Stimulated activated CD8-positive, alpha-beta memory T cell treated with anti-CD3 and anti-CD28 coated beads, Interleukin-15, amount 100 ng/mL, for 4 hours (primary cell): ENCODE measurements at places on chromosomes 12 and 14.

GRCh38 chr12:54126029-54126695, 62.6 kb downstream of the SMUG1 start:
- no peak for DNase-seq

DNA sequence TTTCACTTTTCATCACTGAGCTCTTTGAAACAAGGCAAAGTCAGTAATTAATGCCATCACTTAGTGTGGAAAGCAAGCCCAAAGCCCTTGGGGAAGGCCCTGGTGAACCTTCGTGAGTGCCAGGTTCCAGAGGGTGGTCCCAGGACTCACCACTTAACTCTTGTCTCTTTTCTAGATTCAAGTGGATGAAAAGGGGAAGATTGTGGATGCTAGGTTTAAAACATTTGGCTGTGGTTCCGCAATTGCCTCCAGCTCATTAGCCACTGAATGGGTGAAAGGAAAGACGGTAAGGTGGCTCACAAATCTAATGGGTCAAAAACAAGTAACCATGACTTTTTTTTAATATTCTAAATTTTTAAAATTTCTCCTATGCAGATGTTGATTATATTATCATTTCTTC, 2.8 kb downstream of the ISCU start:
- no peak for DNase-seq

GRCh38 chr12:1282670-1283315, 291.8 kb downstream of the ERC1 start:
- DNase-seq = no peak

GRCh38 chr14:55277972-55278740, 6.9 kb downstream of the FBXO34 start:
- no peak for DNase-seq

GRCh38 chr14:31326111-31326510, 94.2 kb downstream of the HEATR5A start:
- no peak for DNase-seq

- no peak for DNase-seq
Measured at GRCh38 chr14:99529899-99530298, 48.7 kb downstream of the CCNK start.

- peak; percentile 38 for DNase-seq
Measured at GRCh38 chr12:9331218-9331626, 123.0 kb upstream of the PZP start.

DNA sequence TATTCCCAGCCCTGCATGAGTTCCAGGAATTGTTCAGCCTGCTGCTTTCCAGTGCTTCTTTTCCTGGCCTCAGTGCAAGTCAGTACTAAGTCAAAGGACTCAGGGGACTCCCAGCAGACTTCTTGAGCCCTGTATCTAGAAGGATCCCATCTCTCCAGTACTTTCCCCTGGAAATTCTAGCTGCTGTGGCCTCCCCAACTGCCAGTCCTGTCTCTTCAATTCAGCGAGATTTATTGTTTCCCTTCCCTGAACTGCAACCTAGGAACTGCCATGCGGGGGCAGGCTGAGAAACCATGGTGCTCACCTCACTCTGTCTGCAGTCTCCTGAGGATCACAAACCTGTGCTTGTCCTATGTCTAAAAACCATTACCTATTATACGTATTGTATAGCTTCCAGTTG, 31.8 kb downstream of the ZNF605 start:
- no peak for DNase-seq

DNA sequence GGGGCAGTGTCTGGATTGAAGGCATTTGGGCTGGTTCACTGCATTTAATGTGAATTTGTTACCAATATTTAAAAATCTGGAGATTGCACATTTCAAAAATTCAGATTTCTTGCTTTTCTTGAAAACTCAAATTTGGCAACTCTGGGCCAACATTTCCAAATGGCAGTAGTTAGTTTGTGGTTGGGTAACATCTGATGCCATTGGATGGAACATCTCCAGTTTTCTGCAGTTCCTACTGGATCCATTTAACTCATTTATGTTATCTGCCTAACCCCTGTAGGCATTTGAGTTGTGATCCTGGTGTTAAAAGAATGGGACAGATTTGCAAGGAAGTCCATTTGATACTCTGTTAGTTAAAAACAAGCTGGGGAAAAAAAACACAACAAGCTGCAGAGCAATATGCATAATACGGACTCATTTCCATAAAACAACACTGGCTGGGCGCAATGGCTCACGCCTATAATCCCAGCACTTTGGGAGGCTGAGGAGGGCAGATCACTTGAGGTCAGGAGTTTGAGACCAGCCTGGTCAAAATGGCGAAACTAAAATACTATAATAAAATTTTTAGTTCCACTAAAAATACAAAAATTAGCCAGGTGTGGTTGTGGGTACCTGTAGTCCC, 7.9 kb downstream of the EIF2B2 start:
- no peak for DNase-seq

DNA sequence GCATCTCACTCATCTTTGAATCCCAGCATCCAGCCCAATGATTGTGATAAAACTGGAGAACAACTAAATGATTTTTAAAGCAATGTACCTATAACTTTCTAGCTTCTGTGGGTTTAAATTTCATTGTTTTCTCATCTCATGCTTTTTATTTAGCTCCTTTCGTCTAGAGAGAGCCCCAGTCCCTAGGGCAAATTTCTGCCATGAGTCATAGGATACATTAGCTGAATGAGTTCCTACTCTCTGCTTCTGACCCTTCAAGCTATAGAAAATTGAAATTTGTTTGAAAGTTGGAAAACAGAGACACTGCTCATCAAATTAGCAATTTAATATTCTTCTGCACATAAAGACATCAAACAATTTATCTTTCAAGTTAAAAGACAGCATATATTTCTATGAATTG, 113.9 kb downstream of the KIF21A start:
- no peak for DNase-seq

- no peak for DNase-seq
Measured at GRCh38 chr12:122852336-122853275, 17.3 kb downstream of the HIP1R start.

DNA sequence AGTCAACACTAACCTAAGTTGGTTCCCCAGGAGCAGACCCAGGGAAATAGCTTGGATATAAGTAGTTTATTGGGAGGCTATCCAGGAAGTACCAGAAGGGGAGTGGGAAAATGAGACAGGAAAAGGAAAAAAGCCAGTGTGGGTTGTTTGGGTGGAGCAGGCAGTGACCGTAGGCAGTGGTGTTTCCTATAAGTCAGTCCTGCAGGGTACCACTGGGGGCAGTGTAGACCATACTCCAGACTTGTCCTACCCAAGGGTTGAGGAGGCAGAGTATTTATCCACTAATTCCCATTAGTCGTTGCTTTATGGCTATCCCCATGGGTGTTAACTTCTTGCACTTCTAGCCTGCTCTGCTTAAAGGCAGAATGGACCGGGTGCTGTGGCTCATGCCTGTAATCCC, 6.4 kb upstream of the CCDC60 start:
- no peak for DNase-seq

GRCh38 chr14:90472632-90473031, 75.8 kb downstream of the CALM1 start:
- DNase-seq = no peak

- DNase-seq = no peak
Measured at GRCh38 chr14:24843494-24843893, 206.5 kb downstream of the STXBP6 start.

DNA sequence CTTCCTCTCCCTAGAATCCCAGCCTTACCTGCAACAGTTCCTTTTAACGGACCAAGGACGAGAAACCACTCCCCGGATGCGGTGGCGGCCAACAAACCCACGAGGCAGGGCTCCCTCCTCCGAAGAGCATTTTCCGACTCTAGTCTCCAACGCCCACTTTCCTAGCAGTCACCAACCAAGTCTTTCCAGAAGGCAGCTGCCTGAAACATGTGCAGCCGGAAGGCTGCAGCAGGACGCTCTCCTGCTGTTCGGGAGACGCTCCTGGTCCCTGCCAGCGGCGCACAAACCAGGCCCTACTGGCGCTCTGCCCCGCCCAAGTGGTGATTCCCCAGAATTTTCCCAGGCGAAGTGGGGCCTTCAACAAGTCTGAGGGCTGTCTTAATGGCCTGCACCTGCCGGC, 21.1 kb upstream of the ADAM20 start:
- DNase-seq = no peak

DNA sequence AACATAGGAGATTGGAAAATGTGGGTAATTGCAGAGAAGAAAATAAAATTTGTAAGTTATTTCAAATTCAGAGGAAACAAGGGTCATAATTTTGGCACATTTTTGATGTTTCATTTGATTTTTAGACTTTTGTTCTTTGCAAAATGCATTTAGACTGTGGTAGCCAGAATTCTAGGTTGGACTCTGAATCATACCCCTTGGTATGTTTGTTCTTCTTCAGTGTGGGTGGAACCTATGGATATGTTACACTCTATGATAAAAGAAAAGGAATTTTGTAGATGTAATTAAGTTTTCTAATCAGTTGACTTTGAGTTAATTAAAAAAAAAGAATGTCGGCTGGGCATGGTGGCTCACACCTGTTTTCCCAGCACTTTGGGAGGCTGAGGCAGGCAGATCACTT, 827.0 kb downstream of the AACS start:
- no peak for DNase-seq

DNA sequence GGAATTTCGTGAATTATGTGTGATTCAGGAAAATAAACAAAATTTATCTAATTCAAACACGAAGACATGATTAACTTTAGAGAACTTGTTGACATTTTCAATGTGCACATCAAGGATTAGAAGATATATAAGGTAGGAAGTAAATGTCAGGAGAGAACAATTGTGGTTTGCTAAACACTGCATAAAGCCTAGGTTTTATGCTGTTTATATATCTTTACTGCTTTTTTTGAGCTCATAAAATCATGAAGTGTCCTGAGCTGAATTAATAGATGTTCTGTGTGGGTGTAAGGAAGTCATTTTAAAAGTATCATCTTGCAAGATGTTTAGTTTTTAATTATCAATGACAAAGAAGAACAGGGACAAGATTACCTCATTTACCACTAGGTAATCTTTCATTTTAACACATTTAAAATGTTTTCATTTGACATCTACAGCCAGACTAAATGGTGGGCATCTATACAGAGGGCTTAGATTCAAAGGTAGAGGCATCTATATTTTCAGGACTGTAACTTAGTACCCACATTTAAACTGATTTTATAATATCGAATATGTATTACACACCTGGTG, 382.8 kb downstream of the ADAMTS20 start:
- no peak for DNase-seq

- no peak for DNase-seq
Measured at GRCh38 chr14:103067231-103067954, 10.0 kb upstream of the CDC42BPB start.

DNA sequence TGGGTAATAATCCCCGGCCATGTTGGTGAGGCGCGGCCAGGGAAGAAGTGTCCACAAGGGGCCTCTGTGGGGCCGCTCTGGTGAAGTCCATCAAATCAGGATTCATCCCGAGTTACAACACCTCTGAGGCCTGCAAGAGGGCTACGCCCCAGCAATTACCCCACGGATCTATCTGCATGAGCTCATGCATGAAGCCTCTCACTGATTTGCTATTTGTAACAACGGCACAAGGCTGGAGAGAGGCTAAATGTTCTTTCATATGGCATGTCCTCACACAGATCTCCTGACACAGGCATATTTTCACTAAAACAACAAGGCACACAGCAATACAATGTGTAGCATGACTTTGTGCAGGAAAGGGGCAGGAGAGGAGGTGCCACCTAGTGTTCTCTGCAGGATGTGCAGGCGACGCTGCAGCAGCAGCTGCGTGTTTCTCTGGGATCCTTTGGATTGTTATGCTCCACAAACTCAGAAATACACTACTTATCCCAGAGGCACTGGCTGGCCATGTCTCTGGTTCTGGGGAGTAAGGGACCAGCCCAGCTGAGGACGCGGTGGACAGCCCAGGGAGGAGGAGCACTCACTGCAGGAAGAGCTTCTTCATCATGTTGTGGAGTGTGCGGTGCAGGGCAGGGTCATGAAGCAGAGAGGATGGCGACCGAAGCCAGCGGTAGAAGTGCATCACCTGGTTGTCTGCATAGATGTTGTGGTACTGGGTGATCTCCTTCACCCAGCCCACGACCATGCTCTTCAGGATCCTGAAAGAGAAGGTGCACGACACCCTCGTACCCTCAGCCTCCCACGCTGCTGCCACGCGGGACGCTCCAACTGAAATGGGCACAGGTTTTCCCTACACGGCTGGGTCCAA, 20.2 kb downstream of the P2RX2 start:
- no peak for DNase-seq

DNA sequence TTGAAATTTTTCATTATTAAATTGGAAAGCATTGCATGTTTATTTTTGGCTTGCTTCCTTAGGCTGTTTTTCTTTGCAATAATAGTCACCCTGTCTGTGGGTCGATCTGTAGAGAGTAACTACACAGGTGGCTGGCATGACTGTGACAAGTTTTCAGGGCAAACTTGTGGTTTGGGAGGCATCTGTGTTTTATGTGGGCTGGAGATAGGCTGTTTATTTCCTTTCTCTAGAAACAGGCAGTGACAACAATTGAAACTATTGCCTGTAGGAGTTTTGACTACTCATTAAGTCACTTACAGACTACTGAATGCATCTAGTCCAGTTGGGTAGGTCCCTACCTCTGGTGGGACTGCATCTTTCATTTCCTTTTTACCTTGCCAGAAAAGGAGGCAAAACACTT, 155.6 kb downstream of the DYRK2 start:
- no peak for DNase-seq

DNA sequence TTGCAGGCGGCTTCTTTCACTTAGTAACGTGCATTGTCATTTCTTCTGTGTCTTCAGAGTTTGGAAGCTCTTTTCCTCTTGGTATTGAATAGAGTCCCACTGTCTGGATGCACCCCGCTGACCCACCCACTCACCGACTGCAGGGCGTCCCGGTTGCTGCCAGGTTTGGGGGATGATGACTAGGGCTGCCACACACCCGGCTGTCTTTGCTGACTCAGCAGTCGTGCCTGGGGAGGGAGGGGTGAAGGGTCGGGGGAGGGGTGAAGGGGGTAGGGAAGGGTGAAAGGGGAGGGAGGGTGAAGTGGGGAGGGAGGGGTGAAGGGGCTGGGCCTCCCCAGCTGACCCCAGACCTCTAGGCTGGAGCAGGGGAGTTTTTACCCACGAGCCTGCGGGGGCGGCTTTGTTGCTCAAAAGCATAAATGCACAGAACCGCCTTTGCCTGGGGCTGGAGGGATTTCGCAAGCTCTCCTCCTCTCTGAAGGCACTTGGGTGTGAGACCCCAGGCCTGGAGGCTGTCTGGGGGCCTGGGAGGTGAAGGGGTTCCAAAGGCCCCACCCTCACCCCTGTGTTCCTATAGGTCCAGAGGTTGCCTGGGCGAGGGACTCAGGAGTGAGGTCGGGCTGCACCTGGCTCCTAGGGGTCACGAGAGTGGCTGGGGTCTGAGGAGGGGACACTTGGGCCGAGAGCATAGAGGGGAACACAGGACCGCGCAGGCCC, 31.3 kb upstream of the ULK1 start:
- no peak for DNase-seq

GRCh38 chr14:60848066-60848465, 113.5 kb downstream of the MNAT1 start:
- DNase-seq = no peak

GRCh38 chr12:110670161-110670701, 18.7 kb downstream of the HVCN1 start:
- DNase-seq = no peak

GRCh38 chr14:75066691-75067090, 2.8 kb upstream of the ZC2HC1C start:
- no peak for DNase-seq
